Fibroblast of villous mesenchyme (primary cell): ENCODE measurements at places on chromosomes 12 and 14. TPM values are rescaled to one million over a fixed set of nuclear protein-coding genes. Genes with fewer than 3 reads are reported as not detected.

SCNN1A gene
- total RNA-seq, result under 0.01 and 0.32 TPM in 2 replicates

ERP27 gene
- not detected in 2 replicates for total RNA-seq

SPTB gene
- under 0.01 TPM in 2 replicates for total RNA-seq

P2RX4 gene
- total RNA-seq, result 13.5 and 15.1 TPM in 2 replicates

UNC79 gene
- under 0.01 TPM in 2 replicates for total RNA-seq

ESRRB gene
- total RNA-seq, result not detected in 2 replicates

RNF212B gene
- total RNA-seq, result not detected in 2 replicates

SMIM41 gene
- 0.32 and 0.43 TPM in 2 replicates for total RNA-seq

TAS2R9 gene
- total RNA-seq, result not detected in 2 replicates

ZNF84 gene
- 23.2 and 25.0 TPM in 2 replicates for total RNA-seq

OTOGL gene
- total RNA-seq, result under 0.01 TPM in 2 replicates
